Myocyte (in vitro differentiated cells): ENCODE measurements at places on chromosomes 6 and 20. TPM values are rescaled to one million over a fixed set of nuclear protein-coding genes. Genes with fewer than 3 reads are reported as not detected.

ADGRF5 gene
- 0.03 TPM in 1 of 2 replicates, not detected in the other for total RNA-seq

- DNase-seq, result no peak
Measured at GRCh38 chr20:61369731-61370520, 117.9 kb downstream of the CDH4 start.

HSP90AB1 gene
- 1,588 and 1,639 TPM in 2 replicates for total RNA-seq

RBBP8NL gene
- total RNA-seq, result 0.05 and 0.10 TPM in 2 replicates

DNA sequence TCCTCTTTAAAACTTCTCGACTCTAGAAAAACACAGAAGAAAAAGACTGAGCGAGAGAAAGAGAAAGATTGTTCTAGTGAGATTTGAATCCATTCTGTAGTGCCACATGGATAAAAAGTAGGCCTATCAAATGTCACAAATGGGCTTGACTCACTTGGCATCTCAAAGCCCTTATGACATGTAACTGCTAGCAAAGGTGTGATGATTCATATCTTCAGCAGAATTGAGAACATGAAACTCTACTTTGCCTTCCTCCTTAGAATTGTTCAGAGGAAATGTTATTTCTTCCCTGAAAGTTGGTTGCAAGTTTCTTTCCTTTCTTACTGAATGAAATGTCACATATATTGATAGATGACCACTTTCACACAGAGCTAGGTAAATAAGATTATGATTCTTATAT is 40.4 kb upstream of the DUSP22 start:
- DNase-seq, result no peak

GRCh38 chr6:164252948-164253347 is 838.4 kb downstream of the QKI start:
- peak; percentile 61 for DNase-seq

GRCh38 chr6:16544006-16544405 is 217.3 kb downstream of the ATXN1 start:
- peak; percentile 94 for DNase-seq

DNA sequence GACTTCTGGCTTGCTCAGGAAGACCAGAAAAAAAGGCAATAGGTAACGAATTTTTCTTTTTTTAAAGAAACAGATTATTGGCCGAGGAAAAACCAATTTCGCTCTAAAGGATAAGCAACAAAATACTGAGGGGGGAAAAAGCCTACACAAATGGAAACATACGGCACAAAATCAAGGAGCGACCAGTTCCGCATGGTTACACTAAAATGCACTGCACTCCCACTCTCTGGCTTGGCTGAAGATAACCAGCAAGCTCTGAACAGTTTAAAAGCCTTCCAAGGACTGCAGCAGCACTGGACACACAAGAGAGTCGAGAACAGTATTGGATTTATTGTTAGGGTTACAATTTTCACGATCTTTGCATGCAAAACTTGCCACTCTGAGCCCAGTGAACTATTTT is 881 bp upstream of the MAP7 start:
- no peak for DNase-seq

TNFRSF6B gene
- total RNA-seq, result 4.9 and 5.2 TPM in 2 replicates

GRCh38 chr6:151067684-151068596 is 171.8 kb upstream of the AKAP12 start:
- DNase-seq, result peak; percentile 81

- no peak for DNase-seq
Measured at GRCh38 chr6:135412761-135413160, 84.8 kb downstream of the AHI1 start.

DNA sequence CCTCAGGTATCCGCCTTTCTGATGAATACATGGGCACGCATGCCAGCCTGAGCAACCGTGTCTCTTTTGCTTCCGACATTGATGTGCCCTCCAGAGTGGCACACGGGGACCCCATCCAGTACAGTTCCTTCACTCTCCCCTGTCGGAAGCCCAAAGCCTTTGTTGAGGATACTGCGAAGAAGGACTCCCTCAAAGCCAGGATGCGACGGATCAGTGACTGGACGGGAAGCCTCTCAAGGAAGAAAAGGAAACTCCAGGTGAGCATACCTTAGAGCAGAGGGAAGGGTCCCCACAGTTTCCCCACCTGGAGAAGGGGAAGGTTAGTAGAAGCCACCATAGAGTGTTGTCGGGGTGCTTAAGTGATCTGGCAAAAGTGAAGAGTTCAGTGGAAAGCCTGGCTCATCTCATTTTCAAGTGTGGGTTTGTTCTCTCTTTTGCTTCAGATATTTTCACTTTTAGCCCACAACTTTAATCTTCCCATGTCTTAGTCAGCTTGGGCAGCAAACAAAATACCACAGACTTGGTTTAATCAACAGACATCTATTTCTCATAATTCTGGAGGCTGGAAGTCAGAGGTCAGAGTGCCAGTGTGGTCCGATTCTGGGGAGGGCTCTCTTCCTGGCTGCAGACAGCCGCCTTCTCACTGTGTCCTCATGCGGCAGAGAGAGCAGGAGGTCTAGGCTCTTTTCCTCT is 133.5 kb upstream of the CLDN20 start:
- DNase-seq, result no peak

DNA sequence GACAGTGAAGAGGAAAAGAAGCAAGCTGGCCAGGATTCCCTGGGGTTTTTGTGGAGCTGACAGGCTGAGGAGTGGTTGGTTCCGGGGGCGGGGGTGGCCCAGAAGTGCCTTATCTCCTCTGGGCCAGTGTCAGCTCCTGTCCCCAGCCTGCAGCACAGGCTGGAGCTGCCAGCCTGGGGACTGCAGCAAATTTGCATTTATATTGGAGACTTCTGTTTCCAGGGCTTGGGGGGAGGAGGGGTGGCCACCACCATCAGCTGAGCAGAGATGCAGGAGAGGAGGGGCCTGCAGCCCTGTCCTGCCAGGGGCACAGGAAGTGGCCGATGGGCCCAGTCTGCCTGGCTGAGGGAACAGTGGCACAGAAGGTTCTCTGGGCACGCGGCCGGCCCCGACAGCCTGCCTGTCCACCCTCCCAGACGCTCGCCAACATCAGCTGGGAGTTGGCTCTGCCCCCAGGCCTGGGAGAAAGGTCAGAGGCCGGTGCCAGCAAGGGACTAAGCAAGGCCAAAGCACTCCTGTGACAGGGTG is 24.3 kb upstream of the SCRT2 start:
- DNase-seq, result no peak

MYCT1 gene
- total RNA-seq, result 0.21 TPM in 1 of 2 replicates, not detected in the other

COL11A2 gene
- total RNA-seq, result 0.96 and 1.9 TPM in 2 replicates

DNA sequence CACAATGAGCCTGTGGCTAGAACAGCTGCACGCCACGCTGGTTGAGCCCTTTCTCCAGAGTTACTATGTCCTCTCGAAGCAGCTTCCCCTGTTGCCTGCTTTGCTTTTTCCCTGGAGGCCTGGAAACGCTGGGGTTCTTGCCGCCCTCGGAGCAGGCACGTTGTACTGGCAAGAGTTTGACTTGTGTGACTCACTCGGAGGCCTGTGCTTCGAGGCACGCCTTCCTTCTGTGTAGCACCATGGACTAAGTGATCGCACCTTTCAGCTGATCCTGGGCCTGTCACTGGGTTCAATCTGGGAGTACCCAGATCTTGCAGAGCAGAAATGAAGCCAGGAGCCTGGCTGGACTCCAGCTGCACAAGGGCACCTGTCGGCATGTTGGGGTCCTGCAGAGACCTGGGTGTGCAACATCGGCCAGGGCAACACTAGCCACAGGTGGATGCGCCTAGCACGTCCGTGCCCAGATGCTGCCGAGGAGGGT is 5.2 kb downstream of the INSM1 start:
- peak; percentile 98 for DNase-seq

GRCh38 chr6:156601152-156602065 is 175.8 kb upstream of the ARID1B start:
- DNase-seq, result no peak
